ENCODE measurements at places on chromosomes 2 and 18.

- no peak for DNase-seq
Measured at GRCh38 chr2:53475766-53476165, 291.8 kb upstream of the CHAC2 start.

DNA sequence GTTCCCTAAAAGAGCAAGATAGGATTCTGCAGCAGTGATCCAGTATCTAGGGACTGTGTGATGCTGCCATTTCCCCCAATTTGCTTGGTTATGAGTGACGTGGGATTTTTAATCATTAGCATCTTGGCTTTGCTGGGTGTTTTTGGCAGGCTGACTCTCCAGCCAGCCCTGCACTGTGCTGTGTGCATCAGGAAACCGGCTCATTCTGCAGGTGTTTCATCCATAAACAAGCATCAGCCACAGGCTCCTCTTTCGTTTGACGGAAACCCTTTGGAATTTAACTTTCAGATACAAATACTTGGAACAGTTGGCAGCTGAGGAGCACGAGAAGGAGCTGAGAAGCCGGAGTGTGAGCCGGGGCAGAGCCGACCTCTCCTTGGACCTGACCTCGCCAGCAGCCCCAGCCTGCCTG is 135.9 kb downstream of the TPGS2 start:
- DNase-seq, result no peak

DNA sequence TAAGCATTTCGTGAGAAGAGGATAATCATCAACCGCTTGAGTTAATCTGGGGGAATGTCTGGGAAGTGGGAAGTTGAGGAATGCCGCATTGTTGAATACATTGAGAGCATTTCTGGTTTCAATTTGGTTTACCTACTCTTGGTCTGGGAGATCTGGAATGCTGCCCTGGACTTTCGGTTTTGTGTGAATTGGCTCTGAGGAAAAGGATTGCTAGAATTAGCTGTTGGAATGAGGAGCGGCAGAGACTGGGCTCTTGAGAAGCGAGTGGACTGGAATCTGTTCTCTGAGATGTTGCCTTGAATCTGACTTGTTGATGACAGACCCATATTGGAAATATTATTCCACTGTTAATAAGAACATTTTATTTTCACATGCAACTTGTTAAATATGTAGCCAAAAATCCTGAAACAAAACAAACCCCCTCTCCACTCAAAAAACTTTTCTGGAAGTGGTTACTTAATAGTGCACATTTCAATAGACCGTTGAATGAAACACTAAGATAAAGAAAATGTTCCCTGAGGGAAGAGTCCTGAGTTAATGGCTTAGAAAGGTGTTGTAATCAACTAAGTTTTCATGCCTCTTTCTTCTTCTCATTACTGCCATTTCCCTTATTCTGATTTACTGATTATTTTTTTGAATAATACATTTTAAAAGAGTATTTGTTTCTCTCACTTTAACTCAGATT is 50.8 kb downstream of the PTPRM start:
- DNase-seq, result no peak

DNA sequence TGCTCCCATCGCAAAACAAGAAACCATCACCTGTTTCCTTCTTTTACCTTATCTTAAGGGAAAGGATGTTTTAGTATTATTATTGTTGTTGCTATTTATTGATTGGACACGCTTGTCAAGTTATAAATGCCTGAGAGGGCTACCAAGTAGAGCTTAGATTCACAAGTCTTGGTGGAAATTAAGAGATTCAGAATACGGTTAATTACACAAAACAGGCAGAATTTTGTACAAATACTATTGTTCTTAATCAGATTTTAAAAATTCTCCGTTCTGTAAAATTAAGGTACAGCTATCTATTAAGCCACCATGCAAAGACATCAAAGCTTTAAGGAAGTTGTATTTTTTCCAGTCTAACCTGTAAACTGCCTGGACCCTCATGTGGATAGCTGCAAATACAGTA is 1.1 kb upstream of the ZNF521 start:
- no peak for DNase-seq

GRCh38 chr2:41963661-41964525 is 83.9 kb upstream of the PKDCC start:
- DNase-seq, result no peak

DNA sequence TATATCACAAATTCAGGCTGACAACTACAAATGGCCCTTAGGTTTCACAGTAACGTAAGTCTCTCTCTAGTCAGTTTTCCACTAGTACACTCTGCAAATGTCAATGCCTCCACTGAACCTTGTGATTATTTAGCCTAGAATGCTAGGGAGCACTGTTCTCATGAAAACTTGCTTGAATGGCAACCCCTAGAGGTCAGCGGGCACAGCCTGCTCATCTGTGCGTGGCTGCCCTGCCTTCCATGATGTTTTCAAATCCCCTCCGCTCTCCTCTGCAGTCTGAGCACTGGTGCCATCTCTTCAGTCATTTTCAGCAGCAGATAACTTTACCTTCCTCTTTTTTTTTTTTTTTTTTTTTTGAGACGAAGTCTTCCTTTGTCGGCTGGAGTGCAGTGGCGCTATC is 84.1 kb upstream of the GULP1 start:
- no peak for DNase-seq

GRCh38 chr2:158756976-158757375 is 38.1 kb upstream of the DAPL1 start:
- no peak for DNase-seq

DNA sequence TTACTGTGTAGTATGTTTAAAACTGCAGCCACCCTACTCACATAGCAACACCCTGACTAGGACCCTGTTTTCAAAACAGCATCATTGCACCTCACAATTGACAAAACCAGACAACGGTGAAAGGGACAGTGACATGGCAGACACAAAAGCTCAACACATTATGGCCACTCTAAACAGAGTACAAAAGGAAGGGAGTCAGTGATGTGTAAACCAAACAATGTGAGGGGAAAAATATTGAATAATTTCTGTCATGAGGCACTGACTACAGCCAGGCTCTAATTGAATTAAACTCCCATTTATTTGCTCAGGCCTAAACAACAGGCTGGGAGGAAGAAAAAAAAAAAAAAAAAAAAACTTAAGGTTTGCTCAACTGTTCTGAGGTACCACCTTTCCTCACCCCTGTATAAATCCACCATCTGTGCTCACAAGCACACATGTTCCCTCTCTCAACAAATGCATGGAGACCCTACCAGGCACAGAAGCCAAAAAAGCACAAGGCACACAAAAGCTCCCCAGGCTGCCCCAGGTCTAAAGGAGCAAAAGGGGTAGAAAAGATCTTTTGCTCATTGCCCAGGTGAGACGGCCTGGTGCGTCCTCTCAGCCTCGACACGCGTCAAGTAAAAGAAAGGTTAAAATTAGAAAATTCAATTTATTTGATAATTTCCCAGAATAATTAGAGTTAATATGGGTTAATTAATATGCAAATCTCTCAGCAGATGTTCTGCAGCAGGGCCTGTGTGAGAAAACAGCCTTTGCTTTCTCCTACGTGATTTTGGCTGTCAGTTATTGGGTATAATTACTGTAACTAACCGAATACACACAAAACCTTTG is 80.9 kb downstream of the ZEB2 start:
- DNase-seq, result no peak

DNA sequence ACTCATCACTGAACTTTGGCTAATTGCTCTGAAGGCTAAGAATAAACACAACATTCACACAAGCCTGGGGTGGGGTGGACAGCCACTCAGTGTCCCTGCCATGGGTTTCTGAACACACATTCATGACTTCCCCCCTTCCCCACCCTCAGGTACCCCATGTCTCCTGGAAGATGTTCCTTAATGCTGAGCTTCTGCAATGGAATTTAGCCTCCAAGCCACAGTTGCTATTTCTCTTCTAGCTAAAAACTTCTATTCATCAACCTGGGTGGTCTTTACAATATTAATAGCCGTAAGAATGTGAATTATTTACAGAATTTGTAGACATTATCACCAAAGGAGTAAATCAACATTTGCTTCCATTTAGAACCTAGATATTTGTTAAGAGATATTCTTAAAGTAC is 175.1 kb downstream of the ACKR3 start:
- no peak for DNase-seq

- DNase-seq, result peak; percentile 25
Measured at GRCh38 chr2:111626037-111626864, 257.7 kb downstream of the ANAPC1 start.

DNA sequence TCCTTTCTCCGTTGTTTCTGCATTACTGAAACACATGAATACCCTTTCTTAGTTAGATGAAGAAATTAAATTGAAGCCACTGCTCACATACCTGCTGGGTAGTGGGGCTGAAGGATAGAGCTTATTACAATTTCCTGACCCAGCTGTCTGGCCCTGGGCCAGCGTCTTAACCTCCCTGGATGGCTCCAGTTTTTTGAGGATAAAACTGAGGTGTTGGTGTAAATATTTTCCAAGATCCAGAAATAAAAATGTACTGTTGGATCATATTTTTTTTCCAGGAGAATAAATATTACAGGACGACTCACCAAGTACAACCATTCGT is 3.5 kb downstream of the RNF144A start:
- no peak for DNase-seq

GRCh38 chr2:19863303-19864041 is 38.3 kb downstream of the TTC32 start:
- peak; percentile 62 for DNase-seq

GRCh38 chr2:1600191-1601066 is 143.9 kb downstream of the PXDN start:
- no peak for DNase-seq

- peak; percentile 77 for DNase-seq
Measured at GRCh38 chr2:46548103-46548486, 68.7 kb downstream of the TMEM247 start.

GRCh38 chr2:105731511-105731910 is 13.2 kb upstream of the NCK2 start:
- no peak for DNase-seq

DNA sequence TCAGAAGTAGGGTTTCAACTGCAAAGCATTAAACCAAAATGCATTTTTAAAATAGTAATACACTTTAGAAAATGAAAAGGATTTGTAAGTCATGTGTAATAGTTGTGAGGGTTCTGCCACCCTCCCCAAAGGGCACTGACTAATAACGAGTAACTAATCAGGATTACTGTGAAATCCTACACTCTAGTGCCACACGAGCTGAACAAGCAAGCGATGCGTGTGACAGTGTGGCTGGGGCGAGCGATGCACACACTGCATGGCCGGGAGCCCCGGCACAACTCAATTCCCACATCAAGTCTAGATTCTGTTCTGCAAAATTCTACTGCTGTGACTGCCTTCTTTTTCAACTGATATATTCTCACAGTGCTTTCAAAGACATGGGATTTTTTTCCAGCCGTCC is 156.4 kb downstream of the SEPTIN10 start:
- no peak for DNase-seq

DNA sequence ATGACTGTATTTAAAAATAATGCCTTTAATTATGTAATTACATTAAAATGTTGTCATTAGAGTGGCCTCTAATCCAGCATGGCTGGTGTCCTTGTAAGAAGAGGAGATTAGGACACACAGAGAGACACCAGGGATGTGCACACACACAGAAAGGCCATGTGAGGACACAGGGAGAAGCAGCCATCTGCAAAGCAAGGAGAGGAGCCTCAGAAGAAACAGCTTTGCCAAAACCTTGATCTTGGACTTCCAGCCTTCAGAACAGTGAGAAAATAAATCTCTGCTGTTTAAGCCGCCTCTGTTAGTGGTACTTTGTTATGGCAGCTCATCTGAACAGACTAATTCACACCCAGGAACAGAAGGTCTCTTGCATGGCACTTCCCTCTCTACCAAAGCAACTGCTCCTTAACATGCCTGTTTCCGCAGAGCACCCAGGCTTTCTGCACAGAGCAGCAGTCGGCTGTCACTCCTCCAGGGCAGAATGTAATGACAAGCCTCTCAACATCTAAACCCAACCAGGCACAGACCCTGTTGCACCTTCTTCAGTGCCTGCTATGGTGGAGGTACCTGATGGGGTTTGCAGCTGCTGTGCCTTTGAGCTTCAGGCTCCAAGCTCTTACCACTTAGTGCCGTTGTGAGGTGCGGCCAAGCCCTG is 377.7 kb downstream of the TDRD15 start:
- DNase-seq, result no peak

GRCh38 chr2:191486584-191487320 is 191.2 kb upstream of the NABP1 start:
- DNase-seq, result no peak

DNA sequence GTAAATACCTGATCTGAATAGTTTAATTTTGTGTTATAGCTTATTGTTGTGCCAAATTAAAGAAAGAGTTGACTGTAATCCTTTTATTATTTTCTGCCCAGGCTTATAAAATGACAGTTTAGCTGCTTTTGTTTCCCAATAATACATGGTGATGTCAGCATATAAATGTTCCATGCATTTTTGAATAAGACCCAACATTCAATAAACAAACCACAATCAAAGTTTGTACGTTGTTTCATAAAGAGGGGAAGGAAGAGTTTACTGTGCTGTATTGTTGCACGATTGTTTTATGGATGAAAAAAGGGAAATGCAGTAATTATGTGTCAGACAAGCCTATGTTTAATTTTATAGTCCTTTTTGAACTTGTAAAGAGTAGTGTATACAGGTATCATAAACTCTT is 177.2 kb upstream of the SCN7A start:
- no peak for DNase-seq

DNA sequence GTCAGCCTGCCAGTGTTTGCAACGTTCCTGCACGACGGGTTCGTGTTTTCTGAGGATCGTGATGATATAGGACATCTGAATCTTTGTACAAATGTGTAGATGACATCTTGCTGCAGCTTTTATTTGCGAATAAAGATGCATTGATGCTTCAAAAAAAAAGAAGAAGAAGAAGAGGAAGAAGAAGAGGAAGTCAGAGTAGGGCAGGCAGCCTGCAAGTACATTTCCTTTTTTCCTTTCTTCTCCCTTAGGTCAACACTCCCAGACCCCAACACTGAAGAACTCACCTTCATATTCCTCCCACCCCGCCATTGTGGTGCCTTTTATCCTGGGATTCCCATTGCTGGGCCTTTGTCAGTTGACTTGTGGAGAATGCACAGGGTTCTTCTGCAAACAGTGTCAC is 91.5 kb downstream of the FHOD3 start:
- no peak for DNase-seq

DNA sequence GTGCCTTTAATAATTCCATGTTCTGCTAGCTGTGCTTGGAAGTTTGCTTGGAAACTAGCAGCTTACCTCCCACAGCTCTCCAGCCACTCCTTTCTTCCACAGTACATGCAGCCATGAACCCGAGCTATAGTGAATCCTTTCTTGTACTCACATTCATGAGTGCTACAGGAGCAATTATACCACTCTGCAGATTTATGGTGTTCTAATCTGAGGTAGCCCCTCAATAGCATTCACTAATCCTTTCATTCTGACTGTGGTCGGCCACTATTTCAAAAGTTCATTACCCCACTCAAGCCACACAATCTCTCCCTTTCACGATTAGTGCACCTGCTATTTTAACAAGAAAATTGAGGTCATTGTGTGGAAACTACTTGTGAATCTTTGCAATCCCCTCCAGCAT is 53.2 kb downstream of the CSRNP3 start:
- DNase-seq, result no peak
